Bronchus fibroblast of lung (primary cell): ENCODE measurements at places on chromosomes 7 and 10. TPM values are rescaled to one million over a fixed set of nuclear protein-coding genes. Genes with fewer than 3 reads are reported as not detected.

Gene GFRA1
- 0.89 and 1.8 TPM in 2 replicates for total RNA-seq

Gene BPGM
- total RNA-seq: 14.1 and 17.0 TPM in 2 replicates

Gene FAM13C
- 0.50 and 1.0 TPM in 2 replicates for total RNA-seq

Gene CYP26C1
- 0.17 TPM in 1 of 2 replicates, not detected in the other for total RNA-seq

Gene TAS2R5
- not detected in 2 replicates for total RNA-seq

Gene SEMA3A
- total RNA-seq: 34.0 and 38.7 TPM in 2 replicates

Gene OGDHL
- total RNA-seq: under 0.01 and 0.17 TPM in 2 replicates

Gene GIMAP6
- total RNA-seq: not detected in 2 replicates

Gene ATG9B
- total RNA-seq: 0.15 TPM in 1 of 2 replicates, not detected in the other

Gene H2BK1
- total RNA-seq: not detected in 2 replicates

Gene PNLIPRP3
- not detected in 2 replicates for total RNA-seq

Gene KLF14
- total RNA-seq: not detected in 2 replicates

Gene STEAP2
- total RNA-seq: 5.5 and 6.8 TPM in 2 replicates

Gene RNF32
- 0.45 and 2.0 TPM in 2 replicates for total RNA-seq

Gene MXI1
- total RNA-seq: 4.0 and 4.2 TPM in 2 replicates

Gene LYZL1
- total RNA-seq: not detected in 2 replicates

Gene ARL3
- total RNA-seq: 10.4 and 12.1 TPM in 2 replicates

Gene IRF5
- 0.34 and 0.45 TPM in 2 replicates for total RNA-seq

Gene MALRD1
- total RNA-seq: 0.17 and 0.30 TPM in 2 replicates

Gene CLCN1
- under 0.01 TPM in 1 of 2 replicates, not detected in the other for total RNA-seq

Gene CYP2C19
- total RNA-seq: not detected in 2 replicates

Gene MKX
- total RNA-seq: 1.0 and 1.2 TPM in 2 replicates

Gene SFTPA2
- total RNA-seq: not detected in 2 replicates

Gene HPSE2
- total RNA-seq: under 0.01 TPM in 1 of 2 replicates, not detected in the other

Gene HTR5A
- not detected in 2 replicates for total RNA-seq

Gene ETV1
- total RNA-seq: 12.0 and 17.7 TPM in 2 replicates

Gene ANXA8L1
- not detected in 2 replicates for total RNA-seq

Gene TRIL
- 0.45 and 0.84 TPM in 2 replicates for total RNA-seq

Gene CCDC172
- not detected in 2 replicates for total RNA-seq

Gene MUC3A
- total RNA-seq: not detected in 2 replicates

Gene ZNF488
- total RNA-seq: 0.17 and 0.45 TPM in 2 replicates

Gene UNCX
- total RNA-seq: not detected in 2 replicates

Gene VSTM4
- total RNA-seq: 0.34 and 0.74 TPM in 2 replicates
